ENCODE measurements at places on chromosomes 12 and 14.

GRCh38 chr14:101812071-101812470 is 50.6 kb downstream of the PPP2R5C start:
- DNase-seq: no peak

DNA sequence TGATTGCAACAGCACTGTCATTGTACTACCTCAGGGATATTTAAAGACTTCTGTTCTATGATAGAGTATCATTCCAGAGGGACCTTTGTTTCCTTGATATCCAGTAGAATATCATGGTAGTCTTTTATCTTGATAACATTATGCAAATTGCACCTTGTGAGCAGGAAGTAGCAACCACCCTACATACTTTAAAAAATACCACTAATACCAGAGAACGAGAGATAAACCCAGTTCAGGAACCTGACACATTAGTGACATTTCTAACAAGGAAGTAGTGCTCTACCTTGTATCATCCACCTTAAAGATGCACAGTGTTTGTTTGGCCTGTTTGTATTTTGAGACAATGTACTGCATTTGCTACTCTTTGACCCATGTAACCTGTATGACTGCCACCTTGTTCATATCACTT is 8.8 kb upstream of the MAP4K5 start:
- DNase-seq: no peak

DNA sequence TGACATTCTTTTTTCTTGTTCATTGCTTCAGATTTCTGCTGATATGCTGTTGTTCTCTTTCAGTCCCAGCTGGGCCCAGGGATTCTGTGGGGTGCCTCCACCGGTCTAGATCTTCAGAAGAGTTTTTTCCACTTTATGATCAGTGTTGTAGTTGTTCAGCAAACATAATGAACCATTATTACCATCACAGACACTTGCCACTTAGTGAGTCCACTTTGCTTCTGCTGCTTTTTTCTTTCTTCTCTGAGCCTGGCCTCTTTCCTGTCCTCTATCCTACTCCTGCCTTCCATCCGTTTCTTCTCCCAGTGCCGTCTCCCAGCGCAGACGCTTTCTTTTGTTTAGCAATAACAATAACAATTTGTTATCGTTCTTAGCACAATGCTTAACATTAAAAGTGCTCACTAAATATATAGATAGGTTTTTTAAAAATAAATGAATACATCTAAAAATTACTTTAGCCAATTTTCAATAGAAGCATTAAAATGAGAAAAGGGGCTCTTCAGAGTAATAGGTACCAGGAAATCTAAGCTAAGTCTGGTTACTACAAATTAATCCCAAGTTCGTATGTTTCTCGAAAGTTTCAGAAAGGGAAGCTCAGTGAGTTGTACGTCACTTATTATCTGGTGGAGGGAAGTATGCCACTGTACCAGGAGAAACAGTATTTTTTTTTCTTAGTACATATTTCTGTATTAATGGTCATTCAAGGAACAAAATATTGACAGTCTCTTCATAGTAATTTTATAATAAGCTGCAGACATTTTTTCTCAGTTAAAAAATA is 98.2 kb downstream of the SRGAP1 start:
- no peak for DNase-seq

- DNase-seq: no peak
Observed at GRCh38 chr12:13957576-13957975, 23.8 kb downstream of the GRIN2B start.

GRCh38 chr12:111287125-111287900 is 81.6 kb downstream of the PHETA1 start:
- DNase-seq: no peak

- no peak for DNase-seq
Observed at GRCh38 chr14:87813686-87814085, 179.3 kb downstream of the GALC start.

GRCh38 chr14:54574528-54574927 is 7.6 kb downstream of the SAMD4A start:
- DNase-seq: no peak

DNA sequence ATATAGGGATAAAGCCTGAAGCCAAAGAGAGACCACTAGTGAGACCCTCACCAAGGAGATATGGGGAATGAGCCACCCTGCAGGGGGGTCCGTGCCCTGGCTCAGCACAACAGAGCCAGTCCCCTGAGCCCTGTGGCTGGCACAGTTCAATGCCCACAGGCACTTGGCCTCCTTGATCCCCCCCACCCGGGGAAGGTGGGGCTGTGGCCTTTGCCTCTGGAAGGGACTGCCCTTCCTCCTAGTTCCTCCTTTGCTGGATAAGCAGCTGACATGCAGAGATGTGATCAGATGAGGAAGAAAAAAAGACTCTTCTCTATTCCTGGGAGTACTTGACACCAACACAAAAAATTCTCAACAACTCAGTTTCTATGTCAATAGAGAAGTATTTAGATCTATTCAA is 19.9 kb downstream of the TTC7B start:
- DNase-seq: no peak

DNA sequence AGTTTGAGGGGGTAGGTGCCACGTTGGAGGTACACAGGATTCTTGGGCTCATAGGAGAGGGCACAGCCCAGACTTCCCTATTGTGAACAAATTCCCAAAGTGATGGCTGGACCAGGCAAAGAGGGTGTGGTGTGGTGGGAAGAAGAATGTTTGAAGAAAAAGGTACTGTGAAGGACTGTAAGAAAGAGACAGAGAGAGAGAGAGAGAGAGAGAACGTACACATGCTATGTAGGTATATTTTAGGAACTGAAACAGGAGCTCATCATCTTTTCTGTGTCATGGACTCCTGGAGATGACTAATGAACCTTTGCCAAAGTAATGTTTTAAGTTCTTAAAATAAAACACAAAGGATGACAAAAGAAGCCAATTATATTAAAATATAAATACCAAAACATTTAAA is 24.5 kb downstream of the SLC17A8 start:
- no peak for DNase-seq

GRCh38 chr12:131862084-131862441 is 32.4 kb upstream of the ULK1 start:
- DNase-seq: no peak

DNA sequence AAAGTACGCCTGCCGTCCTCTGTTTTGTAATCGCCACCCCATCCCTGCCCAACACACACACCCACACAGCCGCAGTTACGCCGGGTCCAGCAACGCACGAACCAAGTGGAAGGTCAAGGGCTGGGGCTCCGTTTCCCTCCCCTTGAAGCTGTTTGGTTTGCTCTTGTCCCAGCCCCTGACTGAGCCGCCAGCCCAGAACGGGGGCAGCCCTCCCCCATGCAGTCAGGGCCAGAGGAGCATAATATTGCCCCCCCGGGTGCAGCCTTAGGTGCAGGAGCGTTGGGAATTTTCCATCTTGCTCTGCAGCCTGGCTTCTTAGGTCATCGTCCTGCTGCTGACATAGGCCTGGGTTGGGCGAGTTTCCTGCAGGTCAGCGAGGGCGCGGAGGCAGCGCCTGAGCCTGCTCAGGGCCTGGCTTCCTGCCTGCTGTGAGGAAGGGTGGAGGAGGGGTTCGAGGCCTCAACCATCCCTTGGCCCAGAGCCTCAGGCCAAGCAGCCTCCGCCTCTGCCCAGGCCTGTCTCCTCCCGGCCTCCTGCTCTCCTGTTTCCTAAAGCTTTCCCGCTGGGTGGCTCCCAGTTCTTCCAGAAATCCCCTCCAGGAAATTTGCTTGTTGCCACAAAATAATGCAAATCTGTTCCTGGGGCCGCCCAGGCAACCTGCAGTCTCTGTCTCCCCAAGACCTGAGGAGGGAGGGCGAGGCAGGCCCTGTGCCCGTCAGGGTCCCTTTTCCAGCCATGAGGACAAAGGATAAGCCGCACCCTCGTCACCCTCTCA is 44.5 kb downstream of the PSMA6 start:
- DNase-seq: no peak

DNA sequence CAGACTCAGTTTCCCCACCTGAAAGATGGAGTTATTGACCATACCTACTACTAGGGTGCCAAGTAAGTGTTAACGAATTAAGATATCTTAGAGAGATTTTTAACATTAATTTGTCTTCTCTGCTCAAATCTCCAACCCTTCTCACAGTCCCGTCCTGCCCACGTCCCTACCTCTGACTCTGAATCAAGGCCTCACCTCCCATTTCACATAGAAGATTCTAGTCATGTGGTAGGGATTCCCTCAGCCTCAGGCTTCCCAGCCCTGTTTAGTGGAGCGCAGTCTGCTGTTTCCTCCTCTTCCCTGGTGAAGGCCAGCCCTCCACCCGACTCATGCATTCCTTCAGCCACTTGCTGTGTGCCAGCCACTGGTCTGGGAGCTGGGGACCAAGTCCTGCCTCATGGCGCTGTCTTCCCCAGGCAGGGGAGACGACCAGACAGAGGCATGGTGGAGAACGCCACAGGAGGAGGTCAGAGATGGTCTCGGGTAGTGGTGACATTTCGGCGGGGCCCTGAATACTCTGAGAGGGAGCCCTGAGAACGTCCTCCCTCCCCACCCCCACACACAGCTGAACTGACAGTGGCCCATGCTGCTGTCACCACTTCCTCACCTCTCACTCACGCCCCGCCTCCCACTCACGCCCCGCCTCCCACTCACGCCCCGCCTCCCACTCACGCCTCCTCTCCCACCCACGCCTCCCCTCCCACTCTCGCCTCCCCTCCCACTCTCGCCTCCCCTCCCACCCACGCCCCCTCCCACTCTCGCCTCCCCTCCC is 38.8 kb downstream of the TMEM63C start:
- DNase-seq: no peak

GRCh38 chr12:1173781-1174617 is 183.0 kb downstream of the ERC1 start:
- DNase-seq: no peak

DNA sequence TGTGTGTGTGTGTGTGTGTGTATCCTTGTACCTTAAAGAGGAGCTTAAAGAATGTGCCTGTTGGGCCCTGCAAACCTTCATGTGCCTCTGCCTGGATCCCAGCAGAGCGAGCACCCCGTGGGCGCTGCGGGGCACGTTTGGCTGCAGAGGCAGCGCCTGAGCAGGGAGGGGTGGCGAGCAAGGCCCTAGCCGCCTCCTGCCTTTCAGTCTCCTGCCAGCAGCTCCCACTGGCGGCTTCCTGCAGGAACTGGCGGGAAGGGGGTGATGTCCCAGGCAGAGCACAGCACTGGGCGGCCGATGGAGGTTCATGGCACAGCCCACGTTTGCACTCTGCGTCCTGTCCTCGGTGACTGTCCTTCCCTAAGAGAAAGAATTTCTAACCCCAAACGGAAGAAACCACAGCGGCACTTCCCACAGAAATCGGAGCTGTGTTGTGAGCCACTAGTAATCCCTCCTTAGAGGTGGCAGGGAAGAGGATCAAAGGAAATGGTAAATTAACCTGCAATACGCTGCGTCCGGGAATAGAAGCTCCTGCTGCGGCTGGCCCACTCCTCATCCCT is 19.8 kb downstream of the ZBTB42 start:
- DNase-seq: no peak

DNA sequence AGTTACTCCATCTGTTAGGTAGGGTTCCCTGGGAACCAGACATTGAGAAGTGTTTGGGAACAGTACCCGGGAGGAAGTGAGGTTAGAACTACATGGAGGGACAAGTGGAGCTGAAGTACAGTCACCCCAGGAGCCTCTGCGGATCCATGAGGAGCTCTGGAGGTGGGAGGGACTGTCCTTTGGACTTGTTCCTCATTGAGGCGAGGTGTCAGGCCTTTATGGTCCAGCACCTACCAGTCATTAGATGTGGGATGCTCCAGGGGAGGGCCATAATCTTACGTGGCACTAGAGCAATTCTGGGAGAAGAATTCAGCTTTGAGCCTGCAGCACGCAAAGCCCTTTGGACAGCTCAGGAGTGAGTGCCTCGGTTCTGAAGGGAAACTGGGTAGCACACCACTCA is 142.8 kb downstream of the DACT1 start:
- no peak for DNase-seq

DNA sequence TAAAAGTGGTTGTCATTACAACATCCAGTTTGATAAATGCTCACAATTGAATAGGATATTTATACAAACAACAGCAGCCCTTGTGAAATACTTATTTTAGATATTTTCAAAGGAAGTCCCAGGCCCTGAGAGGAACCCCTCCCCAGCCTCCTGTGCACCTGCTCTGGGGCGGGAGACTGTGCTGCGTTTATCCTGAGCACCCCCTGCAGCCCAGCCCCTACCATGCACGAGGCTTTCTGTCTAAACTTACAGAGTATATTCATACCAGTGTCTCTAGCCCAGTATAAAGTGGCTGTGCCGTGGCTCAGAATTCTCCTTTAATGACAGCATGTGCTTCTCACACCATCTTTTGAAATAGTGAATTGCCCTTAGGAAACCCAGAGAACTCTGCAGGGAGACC is 1084.3 kb downstream of the TMEM121 start:
- no peak for DNase-seq

- DNase-seq: no peak
Observed at GRCh38 chr14:37787879-37788494, 192.6 kb downstream of the TTC6 start.

DNA sequence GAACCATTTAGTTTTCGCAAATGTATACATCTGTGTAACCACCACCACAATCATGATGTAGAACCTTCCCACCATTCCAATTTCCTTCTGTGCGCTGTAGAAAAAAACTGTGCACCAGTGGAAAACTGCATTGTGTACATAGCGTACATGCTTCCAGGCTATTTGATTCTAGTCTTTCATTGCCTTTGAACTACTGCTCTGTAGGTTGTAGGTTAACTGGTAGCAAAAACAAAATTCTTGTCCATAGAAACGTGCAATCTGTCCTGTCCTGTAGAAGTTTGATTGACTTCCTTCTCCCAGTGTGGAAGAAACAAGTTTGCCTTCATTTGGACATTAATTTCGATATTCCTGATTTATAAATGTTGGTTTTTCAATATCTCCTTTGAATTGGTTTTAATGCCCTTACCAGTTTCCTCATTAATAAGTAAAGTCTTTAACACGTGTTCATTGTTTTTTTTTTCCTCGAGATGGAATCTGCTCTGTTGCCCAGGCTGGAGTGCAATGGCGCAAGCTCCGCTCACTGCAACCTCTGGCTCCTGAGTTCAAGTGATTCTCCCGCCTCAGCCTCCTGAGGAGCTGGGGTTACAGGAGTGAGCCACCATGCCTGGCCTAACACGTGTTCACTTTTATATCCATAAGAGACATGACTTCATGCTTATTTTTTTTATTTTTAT is 3.6 kb upstream of the ISM2 start:
- DNase-seq: no peak

DNA sequence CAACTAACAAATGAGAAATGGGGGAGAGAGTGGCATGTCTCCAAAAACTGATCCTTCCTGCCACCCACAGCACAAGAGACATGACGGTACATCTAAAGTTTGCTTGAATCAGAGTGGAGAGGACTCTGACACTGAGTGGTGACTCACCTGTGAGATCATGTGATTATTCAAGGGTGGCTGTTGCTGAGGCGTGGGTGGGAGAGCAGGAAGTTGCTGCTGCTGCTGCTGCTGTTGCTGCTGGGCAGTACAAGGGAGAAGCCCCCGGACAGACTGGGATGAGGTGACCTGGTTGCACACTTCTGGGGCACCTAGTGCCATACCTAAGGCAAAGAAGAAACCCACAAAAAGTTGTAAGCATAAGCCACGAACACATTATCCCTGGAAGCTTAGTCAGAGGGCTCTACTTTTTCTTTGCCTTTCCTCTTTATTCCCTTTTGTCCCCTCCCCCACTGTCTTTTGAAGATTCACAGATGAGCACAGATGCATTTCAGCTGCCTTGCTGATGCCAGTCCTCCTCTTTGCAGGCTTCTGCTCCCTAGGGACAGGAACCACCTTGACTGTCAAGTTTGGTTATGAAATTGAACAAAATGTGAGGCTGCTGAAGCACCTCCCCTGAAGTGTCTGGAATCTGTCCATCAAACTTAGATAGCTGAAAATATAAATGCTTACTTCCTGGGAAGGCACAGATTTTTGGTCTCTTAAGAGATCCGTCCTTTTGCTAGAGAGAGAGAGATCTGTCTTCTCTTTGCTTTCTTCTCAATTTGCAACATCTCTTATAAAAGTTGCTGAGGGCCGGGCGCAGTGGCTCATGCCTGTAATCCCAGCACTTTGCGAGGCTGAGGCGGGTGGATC is 29.4 kb upstream of the STAC3 start:
- DNase-seq: peak; percentile 44

All from T follicular helper cell (primary cell).